Upper lobe of right lung (tissue), 1 donor: ENCODE measurements at places on chromosomes 6 and 20. TPM values are rescaled to one million over a fixed set of nuclear protein-coding genes. Genes with fewer than 3 reads are reported as not detected.

Gene MUC22
- total RNA-seq, result not detected

Gene CST4
- not detected for total RNA-seq

Gene PHACTR2
- total RNA-seq, result 142 TPM

Gene WTAP
- 77.4 TPM for total RNA-seq

Gene OR2H2
- not detected for total RNA-seq

Gene FRK
- total RNA-seq, result 7.2 TPM

Gene VIP
- 1.6 TPM for total RNA-seq

Gene PRSS35
- total RNA-seq, result 1.3 TPM

Gene VWA7
- total RNA-seq, result 3.4 TPM

Gene STK35
- total RNA-seq, result 13.0 TPM

Gene NAPB
- total RNA-seq, result 10.8 TPM

Gene BNIP5
- total RNA-seq, result not detected

Gene NMBR
- not detected for total RNA-seq

Gene LHFPL5
- total RNA-seq, result not detected

DNA sequence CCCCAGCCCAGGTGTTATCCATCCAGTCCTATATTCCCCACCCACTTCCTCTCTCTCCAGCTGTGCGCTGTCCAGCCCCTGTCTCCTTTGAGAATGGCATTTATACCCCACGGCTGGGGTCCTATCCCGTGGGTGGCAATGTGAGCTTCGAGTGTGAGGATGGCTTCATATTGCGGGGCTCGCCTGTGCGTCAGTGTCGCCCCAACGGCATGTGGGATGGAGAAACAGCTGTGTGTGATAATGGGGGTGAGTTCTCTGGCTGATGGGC lies 1.1 kb downstream of the C2 start:
- DNase-seq, result no peak

GRCh38 chr20:3371754-3372153 lies 35.7 kb downstream of the DNAAF9 start:
- DNase-seq, result no peak

DNA sequence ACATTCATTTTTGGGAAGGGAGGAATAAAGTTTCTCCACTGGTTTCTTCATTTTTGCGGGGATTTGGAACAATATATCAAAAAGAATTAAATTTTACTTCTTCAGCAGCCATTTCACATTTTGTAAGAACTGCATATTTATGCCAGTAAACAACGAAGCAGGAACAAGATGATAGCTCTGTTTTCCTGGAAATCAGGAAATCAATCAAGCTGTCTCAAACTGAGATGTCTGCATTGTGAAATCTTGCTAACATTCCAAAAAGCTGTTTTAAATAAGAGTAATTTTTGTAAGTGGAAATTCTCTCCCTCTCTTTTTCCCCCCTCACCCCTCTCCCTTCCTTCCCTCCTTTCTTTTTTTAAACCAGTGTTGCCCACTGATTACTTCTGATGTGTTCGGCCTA lies 20.0 kb downstream of the MAPK13 start:
- DNase-seq, result no peak

GRCh38 chr6:79810185-79810705 lies 137.1 kb downstream of the ELOVL4 start:
- no peak for DNase-seq

DNA sequence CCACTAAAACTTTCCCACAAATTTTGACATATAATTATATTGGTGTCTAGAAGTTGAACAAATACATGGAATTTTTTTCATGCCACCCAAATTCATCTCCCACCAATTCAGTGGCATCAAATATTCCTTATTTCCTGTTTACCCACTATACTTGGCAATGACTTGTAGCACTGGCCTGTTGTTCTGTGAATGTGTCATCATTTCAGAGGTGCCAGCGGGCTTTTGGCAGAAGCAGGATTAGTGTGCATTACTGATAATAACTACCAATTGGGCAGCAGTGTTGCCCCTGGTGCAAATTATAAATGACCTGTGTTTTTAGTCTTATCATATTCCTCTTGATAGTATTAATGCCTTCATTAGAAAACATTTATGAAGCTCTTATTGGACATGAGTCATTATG lies 121.3 kb downstream of the TFAP2B start:
- DNase-seq, result no peak

- no peak for DNase-seq
Observed at GRCh38 chr20:11056414-11056813, 382.6 kb upstream of the JAG1 start.

DNA sequence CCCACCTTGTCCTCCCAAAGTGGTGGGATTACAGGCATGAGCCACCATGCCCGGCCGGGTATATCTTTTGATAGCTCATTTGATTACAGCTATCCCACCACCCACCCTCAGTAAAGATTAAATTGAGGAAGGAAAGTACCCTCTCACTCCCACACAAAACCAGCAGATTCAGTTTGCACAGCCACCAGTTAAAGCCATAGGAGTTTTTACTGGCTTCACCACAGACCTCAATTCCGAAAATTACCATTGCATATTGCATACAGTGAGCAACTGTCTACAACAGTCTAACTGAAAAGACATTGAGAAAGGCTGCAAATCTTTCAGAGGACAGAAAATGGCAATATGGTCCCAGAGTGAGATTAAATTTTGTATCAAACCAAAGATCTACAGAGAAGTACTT lies 34.9 kb downstream of the ESF1 start:
- no peak for DNase-seq

DNA sequence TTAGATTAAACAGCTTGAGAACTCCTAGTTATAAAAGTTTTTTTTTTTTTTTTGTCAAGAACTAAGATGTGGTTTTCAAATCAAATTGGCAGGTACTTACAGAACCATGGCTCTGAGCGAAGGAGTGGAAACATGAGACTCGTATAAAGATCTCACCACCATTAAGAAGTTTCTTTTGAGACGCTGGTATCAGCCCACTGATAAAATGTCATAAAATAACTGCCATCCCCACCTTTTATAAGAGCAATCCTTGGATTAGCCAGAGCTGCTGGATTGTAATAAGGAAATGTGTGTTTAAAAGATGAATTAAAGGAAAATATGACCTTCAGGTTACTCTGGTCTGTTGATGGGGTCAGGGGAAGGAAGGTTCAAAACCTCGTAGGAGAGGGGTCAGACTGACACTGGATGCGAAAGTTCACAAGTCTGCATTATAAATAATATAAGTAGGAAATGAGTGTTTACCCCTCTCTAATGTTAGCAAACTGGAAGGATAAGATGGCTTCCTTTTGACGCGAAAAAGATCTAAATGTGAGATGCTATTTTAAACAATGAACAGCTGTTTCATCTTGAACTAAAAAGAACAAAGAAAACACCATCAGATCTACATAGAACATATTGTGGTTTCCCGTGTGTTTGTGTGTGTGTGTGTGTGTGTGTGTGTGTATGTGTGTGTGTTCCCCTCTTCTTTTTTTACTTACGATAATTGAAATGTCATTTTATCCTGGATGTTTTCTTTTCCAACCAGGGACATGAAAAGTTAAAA lies 386.8 kb upstream of the JAG1 start:
- DNase-seq, result no peak

GRCh38 chr6:144423167-144423566 lies 138.0 kb downstream of the UTRN start:
- no peak for DNase-seq

DNA sequence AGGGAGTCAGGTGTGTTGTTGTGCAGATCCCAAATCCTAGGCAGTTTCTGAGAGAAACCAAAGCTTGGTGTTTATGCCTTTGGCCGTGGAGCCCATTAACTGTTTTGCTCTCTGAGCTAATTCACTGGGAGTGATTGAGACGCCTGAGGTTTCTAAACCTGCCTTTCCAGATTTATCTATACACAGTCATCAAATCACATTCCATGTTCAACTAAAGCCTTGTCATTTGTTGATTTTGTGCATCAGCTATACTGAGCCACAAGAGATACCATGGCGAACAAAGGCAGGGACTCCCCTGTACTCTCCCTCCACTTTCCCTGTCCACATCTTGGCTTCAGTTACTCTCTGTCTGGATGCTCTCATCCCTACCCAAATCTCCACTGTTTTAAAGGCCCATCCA lies 229.7 kb upstream of the PMEPA1 start:
- DNase-seq, result no peak

- no peak for DNase-seq
Observed at GRCh38 chr20:52291109-52291508, 99.5 kb upstream of the ZFP64 start.

DNA sequence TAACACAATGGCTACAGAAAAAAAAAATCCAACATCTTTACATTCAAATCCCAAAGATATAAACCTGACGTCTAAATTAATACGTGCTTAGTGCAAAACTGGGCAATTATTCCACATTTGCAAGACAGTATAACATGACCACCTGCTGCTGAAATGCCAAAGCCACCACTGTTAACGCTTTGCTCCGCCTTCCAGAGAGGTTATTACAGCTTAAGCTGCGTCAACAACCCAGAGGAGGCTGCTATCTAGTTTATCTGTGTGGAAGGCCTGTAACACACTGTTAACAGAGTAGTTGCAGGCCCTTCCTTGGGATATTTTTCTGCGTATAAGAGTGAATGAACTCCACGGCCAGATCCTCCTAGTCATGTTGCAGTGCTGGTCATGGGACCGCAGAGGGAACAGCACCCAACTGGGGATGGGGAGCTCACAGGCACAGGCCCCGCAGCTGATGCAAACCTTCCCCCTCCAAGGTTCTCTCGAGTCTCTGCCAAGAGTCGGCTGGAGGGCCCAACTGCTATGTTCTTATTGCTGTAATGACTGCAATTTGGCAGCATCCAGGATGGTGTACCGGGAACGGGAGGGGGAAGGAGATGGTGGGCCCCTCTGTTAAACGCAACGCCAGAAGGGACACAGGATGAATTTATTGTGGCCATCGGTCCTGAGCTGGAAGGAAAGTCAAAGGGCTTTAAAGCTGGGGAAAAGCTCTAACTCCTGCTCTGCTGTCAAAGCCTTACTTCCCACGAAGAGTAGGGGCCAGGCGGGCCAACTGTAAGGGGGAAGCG lies 993 bp upstream of the NCOA7 start:
- peak; percentile 74 for DNase-seq

DNA sequence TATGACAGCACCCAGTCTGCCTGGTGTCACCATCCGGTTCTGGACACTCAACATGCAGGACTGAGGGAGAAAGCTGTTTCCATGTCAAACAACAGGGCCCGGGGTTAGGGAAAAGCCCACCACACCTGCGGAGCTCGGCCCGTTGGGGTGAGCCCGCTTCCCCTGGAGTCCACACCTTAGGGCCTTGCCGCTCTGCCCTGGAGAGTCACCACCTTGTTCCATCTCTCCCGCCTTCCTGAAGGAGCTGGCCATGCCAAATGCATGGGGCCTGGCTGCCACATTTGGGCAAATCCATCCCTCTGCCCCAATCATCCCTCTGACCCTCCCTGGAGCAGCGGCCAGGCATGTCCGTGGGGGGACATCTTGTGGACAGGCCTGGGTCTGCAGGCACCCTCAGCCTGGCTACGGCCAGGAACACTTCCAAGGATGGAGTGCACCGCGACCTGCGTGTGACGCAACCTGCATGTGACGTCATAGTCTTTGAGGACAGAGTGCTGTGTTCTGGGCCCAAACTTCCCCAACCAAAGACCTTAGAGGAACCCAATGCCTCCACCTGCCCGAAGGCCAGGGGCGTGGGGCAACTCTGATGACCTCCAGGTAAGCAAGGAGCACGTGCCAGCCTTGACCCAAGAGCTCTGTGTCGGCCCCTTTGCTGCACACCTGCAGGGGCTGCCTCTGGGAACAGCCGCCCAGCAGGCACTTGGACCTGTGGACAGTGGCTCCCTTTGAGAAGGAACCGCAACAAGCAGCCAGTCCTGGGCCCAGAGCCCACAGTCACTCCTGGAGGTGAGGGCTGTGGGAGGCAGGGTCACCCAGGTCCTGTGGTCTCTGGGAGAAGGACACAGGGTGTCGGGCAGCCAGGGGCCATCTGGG lies 1.7 kb downstream of the CABLES2 start:
- peak; percentile 76 for DNase-seq

- DNase-seq, result no peak
Observed at GRCh38 chr6:21103626-21104224, 489.8 kb upstream of the SOX4 start.

- DNase-seq, result no peak
Observed at GRCh38 chr6:137661601-137662000, 167.4 kb upstream of the OLIG3 start.

GRCh38 chr20:33811776-33812151 lies 616 bp downstream of the CHMP4B start:
- no peak for DNase-seq

- DNase-seq, result no peak
Observed at GRCh38 chr6:66900133-66901083, 1193.4 kb upstream of the EYS start.

GRCh38 chr20:24672181-24672880 lies 202.9 kb downstream of the SYNDIG1 start:
- DNase-seq, result peak; percentile 37

GRCh38 chr6:146543940-146544615 lies 445 bp downstream of the RAB32 start:
- no peak for DNase-seq

DNA sequence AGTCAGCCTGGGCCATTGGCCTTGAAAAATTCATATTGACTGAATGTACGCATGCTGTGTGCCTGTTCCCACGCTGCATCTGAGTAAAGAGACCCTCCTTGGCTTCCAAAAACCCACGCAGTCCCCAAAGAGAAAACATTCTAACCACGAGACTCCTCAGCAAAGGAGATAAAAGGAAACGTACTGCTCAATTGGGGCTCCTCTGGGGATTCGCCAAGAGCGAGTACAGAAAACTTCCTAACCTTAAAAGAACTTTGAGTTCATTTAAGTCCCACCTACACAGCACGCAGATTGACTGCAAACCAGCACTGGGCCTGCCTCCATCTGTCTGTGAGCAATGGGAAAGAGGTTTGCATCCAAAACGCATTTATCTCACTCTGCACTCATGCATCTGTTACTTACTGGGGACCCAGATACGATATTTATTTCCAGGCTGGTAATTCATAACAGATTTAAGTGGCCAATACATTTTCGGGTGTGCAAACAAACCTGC lies 505.9 kb upstream of the CHD6 start:
- no peak for DNase-seq

GRCh38 chr20:49758781-49759180 lies 45.1 kb upstream of the B4GALT5 start:
- DNase-seq, result no peak

DNA sequence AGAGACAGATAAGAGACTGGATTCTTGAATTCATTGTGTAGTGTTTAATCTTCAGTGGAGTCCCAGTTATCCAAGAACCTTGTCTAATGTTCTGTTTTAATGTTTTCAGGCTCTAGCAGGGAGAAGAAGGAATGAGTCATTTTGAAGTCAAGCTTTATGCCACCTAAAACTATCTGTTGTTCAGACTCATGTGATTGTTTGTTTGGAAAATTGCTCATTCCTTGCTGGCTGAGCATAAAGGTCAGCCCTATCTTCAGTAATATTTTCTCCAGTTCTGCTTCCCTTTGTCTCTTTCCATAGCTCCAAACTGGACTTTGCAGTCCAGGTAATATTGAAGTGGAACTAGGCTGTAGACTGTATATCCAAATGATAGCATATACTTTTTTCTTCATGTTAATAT lies 34.2 kb downstream of the CLVS2 start:
- DNase-seq, result no peak
